Activated CD8-positive, alpha-beta memory T cell treated with anti-CD3 and anti-CD28 coated beads, Interleukin-2, amount 50 U/mL, for 48 hours (primary cell): ENCODE measurements at places on chromosomes 13 and 19.

GRCh38 chr13:50124536-50125303, 109.5 kb downstream of the KCNRG start:
- peak; percentile 90 for DNase-seq

DNA sequence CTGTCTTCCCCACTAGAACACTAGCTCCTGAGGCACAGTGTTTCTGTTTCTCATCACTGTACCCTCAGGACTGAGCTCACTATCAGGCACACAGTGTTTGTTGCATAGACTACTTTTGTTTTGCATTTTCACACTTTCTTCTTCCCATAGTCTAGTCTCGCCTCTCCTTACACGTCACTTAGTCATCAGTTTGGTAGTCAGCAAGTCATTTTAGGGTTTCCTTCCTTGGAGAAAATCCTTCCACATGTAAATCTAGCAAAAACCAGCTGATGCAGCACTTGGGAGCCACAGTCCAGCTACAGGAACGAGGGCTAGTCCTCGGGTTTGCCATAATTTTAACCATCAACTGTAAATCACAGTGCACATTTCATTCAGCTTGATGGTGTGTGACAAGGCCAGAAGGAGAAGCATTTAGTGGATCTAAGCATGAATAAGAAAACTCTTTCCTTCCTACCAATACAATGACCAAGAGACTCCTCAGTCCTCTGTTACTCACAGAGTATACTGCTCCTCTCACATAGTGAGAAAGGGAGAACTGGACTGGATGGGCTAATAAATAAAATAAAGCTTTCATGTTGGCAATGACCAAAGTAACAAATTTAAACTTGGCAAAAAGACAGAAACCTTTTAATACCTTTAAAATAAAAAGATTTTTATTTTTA, 221.0 kb downstream of the KLF12 start:
- no peak for DNase-seq

- no peak for DNase-seq
Measured at GRCh38 chr13:47188802-47189201, 291.9 kb upstream of the HTR2A start.

DNA sequence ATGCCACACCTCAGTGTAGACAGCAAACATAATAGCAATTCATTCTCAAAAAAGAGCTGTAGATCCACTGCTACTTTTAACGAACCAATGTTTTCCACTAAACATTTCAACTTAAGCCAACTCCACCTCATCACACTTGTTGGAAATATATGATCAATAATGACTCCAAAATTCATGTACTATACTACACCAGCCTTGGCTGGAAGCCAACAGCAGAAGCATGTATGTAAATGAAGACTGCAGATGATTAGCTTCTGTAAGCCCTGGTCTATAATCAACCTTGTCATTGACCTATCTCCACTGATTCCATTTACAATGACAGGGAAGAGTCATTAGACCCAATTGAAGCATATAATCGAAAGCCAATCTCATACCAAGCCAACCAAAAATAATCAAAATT, 71.7 kb downstream of the STK24 start:
- no peak for DNase-seq

- DNase-seq = no peak
Measured at GRCh38 chr19:5782322-5782721, 2.2 kb downstream of the PRR22 start.

DNA sequence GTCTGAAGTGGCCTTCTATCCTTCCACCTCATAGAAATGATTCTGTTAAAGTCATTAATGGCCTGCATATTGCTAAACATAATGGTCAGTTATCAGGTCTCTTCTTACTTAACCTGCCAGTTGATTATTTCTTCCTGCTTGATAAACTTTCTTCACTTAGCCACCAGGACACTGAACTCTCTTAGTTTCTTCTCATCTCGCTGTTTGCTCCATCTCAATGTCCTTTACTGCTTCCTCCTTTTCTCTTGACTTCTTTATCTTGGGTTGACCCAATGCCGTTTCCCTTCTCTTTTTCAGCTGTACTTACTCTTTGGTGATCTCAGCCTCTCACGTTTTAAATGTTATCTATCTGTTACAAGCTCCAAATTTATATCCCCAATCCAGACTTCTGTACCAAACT, 17.1 kb upstream of the CLC start:
- no peak for DNase-seq

GRCh38 chr13:36847606-36848005, 28.6 kb downstream of the RFXAP start:
- DNase-seq = no peak

DNA sequence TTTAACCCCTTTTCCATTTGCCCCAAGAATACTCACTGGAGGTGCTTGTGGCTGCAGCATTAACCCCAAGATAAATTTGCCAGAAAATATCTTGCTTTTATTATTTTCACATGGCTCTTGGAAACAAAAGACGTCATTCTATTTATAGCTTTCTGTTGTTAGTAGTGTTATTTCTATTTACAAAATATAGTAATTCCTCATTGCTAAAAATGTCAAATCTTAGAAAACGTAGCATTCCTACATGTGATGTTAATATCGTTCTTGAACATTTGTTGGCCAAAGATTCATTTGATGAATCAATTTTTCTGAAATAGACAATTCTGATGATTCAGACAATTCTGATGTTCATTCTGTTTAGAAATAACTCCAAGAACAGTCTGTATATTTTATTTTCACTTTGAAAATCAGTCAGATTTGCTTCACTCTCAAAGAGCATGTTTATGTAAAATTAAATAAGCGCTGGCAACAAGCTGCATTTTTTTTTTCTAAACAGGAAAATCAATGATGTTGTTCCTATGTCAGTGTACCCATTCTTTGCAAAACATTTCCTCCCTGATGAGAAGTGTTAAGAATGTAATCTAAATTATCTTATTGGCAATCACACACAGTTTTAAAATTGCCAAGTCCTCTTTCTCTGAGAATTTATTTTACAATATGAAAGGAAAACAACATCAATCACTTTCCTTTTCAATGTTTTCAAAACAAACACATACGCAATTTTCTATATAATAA, 334.0 kb downstream of the KCTD12 start:
- DNase-seq = no peak

- DNase-seq = no peak
Measured at GRCh38 chr13:105773241-105773640, 762.2 kb downstream of the EFNB2 start.

DNA sequence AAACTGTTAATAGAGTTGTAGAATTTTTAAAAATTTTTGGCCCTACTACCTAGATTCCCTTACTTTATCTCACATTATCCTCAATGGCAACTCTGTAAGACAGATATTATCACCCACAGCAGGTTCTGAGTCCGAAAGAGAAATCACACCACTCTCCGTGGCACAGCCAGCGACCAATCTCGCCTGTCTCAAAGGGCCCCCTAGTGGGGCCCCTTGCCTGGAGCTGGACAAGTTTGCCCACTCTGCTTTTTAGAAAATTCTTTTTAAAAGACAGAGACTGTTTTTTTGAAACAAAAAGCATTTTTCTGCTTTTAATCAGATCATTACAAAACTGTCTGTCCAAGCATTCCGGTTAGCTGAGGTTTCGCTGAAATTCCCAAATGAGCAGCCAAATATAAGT, 21.7 kb downstream of the PHF11 start:
- DNase-seq = no peak

GRCh38 chr13:111291908-111292307, 28.5 kb upstream of the TEX29 start:
- no peak for DNase-seq

DNA sequence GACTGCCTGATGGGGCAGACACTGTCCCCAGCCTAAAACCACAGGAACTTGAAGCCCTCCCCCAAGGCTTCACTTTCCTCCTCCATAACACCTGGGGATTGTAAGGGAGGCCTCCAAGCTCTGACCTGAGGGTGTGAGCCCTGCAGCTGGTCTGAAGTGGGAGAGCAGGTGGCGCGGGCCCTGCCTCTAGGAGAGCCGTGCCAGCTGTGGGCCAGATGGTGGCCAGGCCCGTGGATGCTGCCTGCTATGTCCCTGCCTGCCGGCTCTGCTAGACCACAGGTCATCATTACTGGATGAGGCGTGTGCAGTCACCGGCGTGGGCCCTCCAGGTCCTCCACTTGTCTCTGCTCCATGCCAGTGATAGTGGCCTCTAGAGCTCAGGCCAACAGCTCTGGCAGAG, 3.5 kb upstream of the KLHL26 start:
- DNase-seq = no peak

GRCh38 chr13:91988331-91988730, 589.9 kb downstream of the GPC5 start:
- no peak for DNase-seq

GRCh38 chr13:51794964-51795363, 9.0 kb downstream of the DHRS12 start:
- DNase-seq = no peak

DNA sequence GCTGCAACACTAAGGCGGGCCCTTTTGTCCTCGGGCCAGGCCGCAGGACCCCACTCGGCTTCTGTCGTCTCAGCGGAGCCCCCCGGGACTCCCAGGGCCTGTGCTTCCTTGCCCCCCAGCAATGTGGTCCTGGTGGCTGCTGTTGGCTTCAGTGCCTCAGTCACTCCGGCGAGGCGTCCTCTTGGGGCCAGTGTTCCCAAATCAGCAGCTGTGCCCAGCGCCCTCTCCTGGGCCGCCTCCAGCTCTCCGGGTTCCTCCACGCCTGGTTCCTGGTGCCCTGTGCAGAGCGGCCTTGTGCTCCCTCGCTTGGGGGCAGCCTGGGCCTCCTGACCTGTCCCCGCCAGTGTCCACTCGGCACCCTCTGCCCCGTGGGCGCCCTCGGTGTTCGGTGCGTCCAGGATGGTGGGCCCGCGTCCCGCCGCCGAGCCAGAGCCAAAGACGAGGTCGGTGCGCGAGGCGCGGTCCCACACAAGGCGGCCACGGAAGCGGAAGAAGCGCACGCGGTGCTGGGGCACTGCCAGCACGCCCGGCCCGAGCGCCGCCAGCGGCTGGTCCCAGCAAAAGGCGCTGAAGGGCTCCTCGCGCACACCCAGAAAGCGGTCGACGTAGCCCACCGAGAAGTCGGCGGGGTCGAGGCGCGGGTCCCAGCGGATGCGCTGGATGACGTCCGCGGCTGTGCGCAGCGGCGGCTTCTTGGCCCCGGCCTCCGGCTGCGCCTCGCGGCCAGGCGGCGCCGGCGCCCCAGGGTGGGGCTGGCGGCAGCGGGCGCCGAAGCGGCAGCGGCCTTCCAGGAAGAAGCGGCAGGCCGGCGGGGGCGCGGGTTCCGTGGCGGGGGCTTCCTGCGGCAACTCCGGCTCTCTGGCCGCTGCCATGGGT, 685 bp downstream of the LENG9 start:
- peak; percentile 85 for DNase-seq

- no peak for DNase-seq
Measured at GRCh38 chr13:47144782-47145181, 247.9 kb upstream of the HTR2A start.

- no peak for DNase-seq
Measured at GRCh38 chr13:39601636-39602035, 1.4 kb downstream of the LHFPL6 start.

GRCh38 chr19:20244356-20244755, 77.3 kb downstream of the ZNF486 start:
- no peak for DNase-seq

GRCh38 chr19:30870876-30871275, 478.4 kb downstream of the TSHZ3 start:
- DNase-seq = no peak

DNA sequence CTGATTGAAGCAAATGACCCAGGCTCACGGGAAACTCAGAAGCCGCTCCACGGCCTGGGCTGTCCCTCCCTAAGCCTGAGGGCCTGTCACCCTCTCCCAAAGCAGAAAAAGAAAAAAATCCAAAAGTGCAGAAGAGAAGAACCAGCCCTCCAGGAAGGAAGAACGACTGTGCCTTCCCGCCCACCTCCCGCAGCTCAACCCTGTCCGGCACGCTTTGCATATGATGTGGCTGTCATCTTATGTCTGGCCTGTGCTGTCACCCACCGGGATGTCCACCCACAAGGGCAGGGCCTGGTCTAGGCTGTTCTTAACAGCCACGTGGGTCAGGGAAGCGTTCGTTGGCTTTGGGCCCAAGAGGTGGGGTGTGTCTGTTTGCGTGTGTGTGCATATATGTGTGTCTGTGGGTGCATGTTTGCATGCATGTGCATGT, 13.7 kb downstream of the ZBTB7A start:
- DNase-seq = no peak

GRCh38 chr13:114230117-114230516, 4.6 kb upstream of the CDC16 start:
- DNase-seq = no peak

- peak; percentile 86 for DNase-seq
Measured at GRCh38 chr19:45498411-45499195, at the start of gene PPM1N. PPM1N (plus strand) TSS chr19:45498443; CDS start chr19:45498473, 30 bp downstream.

DNA sequence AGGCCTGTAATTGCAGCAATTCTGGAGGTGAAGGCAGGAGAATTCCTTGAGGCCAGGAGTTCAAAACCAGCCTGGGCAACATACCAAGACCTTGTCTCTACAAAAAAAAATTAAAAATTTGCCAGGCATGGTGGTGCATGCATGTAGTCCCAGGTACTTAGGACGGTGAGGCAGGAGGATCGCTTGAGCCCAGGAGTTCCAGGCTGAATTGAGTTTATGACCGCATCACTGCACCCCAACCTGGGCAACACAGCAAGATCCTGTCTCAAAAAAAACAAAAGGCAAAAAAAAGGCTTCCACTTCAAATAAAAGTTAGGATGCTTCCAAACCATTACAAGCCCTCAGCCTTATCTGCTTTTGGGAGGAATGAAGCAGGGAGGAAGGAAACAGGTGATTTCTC, 5.2 kb downstream of the ZNF577 start:
- DNase-seq = no peak

GRCh38 chr19:7500811-7501450, 12.1 kb upstream of the PEX11G start:
- peak; percentile 82 for DNase-seq

- no peak for DNase-seq
Measured at GRCh38 chr19:56253737-56254136, 18.8 kb upstream of the EDDM13 start.

DNA sequence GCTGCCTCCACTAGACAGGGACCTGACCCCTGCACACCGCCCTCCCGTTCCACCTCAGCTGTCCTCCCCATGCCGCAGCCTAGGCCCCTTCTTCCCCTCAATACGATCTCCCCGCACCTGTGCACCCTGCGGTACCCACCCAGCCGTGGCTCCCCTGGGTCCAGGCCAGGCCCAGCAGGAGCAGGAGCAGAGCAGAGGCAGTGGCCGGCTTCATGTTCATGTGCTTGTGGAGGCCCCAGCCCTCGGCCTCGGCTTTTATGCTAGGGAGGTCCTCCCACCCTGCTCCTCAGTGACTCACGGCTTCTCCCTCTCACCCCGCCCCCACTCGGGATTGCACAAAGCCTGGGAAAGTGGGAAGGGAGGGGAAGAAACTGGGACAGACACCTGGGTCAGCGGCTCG, 11.4 kb upstream of the KRTDAP start:
- no peak for DNase-seq
